ENCODE measurements at places on chromosomes 12 and 14.

GRCh38 chr14:90396341-90397339 lies at the start of gene CALM1:
Gene CALM1, plus strand, starts transcription at chr14:90397029. Its CDS starts 202 bp downstream, at chr14:90397231.
- peak; percentile 83 for DNase-seq

- DNase-seq: no peak
Measured at GRCh38 chr12:104435765-104436164, 21.0 kb upstream of the CHST11 start.

GRCh38 chr12:97324471-97324870 lies 138.1 kb upstream of the RMST start:
- DNase-seq: no peak

DNA sequence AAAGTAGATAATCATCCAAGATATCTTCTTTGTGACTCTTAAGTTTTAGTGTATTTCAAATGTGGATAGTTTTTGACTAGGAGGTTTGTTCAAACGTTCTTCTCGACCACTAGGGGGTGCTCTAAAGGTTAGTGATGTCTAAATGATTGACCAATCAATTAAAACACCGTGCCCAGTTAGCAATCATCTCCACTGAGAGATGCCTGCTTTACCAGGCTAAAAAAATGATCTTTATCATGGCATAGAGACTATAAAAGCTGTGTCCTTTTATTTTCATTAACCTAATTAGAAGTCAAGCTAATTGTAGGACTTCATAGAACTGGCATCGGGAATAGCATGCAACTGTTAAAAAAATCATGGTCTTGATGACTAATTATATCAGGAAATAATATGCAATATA lies 153.9 kb downstream of the PRKCH start:
- peak; percentile 31 for DNase-seq

DNA sequence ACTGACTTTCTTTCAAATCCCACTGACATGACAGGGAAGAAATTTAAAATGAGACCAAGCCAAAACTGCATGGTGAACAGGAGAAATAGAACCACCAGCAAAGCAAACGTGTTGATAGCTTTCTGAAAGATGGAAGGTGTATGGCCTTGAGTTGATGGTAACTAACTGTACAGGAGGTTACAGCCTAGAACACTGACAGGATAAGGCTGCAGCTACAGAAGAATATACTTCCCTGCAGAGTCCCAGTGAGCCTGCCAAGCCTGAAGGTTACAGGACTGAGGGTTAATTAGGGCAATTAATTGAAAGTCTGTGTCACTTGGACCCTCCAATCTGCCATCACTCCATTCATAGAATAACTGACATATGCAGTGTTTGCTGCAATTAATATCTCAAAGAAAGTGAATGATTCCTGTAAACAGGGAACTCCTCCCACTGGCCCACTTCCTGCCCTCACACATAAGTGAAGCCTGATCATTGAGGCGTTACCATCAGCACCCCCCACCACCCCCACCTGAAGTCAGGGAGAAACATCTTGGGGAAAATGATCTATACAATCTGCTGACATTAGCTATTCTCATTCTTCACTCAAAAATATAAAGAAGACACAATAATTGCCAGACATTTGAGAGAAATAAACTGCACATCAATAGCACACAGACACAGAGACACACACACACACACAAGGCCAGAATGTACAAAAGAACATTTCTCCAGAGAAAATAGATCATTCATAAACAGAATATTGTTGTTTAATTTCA lies 73.4 kb downstream of the GTF2A1 start:
- DNase-seq: no peak
